ENCODE measurements at places on chromosomes 12 and 14.

DNA sequence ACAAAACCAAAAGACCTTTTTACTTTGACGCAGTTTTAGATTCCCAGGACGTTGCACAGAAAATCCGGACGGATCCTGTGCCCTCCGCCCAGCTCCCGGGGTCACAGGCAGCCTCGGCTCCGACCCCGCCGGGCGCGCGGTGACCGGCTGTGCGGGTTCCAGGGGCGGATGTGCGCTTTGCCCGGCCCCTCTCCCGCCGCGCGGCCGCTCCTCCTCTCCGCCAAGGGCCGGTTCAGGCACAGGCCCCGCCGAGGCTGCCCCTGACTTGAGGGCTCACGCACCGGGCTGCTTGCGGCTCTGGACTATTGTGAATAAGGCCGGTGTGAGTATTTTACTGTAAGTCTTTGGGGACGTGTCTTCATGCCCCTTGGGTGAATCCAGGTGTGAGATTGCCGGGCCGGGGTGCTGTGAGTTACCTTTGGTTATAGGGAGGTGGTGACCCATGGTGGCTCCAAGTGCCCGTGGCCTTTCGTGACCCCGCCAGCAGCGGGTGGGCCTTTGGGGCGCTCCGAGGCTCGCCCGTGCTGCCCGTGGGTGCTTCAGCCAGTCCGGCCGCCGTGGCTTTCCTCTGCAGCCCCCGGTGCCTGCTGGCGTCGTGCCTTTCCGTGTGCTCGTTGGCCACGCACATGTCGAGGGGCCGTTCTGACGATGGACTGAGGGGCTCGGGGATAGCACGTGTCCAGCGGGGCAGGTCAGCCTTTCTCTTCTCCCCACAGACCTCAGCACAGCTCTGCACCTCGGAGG is 45.9 kb downstream of the NOC4L start:
- no peak for DNase-seq

- DNase-seq = no peak
Measured at GRCh38 chr12:123410041-123410412, 26.1 kb downstream of the KMT5A start.

DNA sequence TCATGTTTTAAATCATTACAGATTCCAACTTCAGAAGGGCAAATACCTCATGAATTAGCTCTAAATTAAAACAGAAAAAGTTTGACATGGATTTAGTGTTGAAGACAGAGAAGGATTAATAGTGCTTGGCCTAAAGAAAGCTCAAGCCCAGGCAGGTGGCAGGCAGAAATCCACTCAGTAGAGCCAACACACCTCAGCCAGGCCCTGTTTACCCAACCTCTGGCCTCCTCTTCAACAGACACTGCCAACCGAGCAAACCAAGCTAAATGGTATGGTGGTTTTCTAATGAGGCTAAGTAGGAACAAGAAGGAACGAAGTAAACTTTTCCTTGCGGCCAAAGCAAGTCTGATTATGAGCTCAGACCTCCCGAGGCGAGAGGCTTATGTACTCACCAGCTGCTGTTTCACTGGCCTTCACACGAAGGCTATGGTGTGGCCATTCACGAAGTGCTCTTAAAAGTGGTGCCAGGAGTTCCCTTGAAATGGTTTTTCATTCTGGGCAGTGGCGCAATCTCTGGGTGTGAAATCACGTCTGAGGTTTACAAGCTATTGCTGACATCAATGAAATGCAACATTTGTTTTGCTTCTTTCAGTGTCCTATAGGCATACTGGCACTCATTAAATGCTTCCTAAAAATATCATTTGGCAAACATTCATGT is 124.1 kb upstream of the LGR5 start:
- DNase-seq = no peak

- no peak for DNase-seq
Measured at GRCh38 chr12:88643685-88644084, 63.4 kb upstream of the KITLG start.
